ENCODE measurements at places on chromosomes 11 and 22.
A peak's percentile ranks its signal among the peaks of the same experiment; 100 is the strongest.

DNA sequence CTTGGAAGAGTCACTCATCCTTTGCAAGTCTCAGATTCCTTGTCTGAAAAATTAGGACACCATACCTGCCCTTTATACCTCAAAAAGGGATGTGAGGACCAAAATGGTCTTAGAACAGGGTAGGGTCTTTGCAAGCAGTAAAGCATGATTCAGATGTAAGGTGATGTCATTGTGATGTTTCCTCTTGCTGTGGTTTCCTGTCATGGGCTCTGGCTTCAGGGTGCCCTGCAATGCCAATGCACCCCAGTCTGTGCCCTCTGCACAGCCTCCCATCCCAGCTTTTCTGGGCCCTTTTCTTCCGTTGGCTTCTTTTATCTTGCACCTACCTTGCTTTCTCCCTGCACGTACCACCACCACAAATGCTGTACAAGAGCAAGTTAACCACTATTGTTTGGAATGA is 87.8 kb upstream of the NNMT start:
- DNase-seq, result no peak

- no peak for DNase-seq
These were observed 23.0 kb downstream of the MS4A6A start for GRCh38 chr11:60159868-60160267.

DNA sequence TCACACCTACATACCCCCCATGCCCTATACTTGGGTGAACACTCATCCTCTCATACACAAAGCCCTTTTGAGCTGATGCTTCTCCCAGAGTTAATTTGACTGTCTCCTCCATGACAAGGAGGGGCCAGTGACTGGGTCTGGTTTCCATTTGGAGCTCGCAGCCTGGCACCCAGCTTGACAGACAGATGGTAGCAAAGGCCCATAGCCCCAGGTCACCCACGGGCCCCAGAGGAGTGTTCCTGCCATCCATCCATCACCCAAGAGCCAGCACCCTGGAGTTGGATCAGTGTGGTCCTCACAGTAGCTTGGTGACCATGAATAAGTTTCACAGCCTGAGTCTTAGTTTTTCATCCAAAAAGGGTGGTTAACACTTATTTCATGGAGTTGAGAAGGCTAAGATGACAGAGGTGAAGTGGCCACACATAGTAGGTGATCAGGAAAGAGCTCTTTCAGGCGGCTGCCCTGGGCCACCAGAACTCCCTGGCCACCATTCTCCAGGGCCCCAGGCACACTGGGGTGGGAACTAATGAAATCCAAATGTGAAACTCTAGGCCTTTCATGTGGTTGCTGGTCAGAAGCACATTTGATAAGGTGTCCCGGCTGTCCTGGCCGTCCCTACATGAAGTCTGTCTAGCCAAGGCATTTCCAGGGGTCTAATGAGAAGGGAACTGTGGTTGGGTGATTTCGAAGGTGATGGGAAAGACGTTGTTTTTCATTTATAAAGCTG is 42.4 kb downstream of the LIF start:
- DNase-seq, result no peak

DNA sequence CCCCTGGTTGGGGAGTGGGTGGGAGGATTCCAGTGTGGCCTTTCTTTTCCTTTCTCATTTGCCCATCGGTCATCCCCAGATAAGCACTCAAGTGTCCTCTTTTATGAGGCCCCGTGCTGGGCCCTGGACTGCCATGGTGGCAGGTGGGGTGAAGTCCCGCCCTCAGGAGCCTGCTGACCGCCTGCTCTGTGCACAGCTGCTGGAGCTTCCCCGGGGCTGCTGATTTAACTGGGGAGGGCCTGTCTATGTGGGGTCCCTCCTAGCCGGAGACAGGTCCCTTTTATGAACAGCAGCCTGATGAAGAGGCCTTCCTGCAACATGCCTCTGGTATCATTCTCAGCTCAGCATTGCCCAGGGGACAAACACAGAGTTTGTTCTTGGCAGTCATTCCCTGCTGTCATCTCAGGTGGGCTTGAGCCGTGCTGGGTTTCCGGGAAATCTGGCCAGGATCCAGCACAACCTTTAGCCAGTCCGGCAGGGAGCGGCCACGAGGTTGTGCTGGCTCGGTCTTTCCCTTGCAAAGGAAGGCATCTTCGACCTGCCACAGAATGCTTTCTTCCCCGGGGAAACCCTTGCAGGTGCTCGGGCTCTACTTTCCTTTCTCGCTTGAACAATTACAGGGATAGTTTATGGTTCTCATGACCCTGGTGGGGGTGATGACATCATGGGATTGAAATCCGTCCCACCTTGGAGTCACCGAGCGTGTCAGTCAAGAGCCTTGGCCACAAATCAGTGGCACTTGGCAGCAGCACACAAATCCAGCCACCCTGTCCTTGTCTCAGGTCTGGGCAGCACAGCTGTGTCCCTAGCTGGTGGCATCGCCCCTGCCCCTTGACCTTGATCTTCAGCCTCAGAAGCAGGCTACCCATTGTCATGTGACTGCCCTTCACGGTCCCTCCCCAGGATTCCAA is 20.1 kb downstream of the ST14 start:
- DNase-seq, result no peak

GRCh38 chr22:24831687-24832086 is 25.7 kb downstream of the SGSM1 start:
- no peak for DNase-seq

- no peak for DNase-seq
These were observed 25.5 kb downstream of the TMPRSS13 start for GRCh38 chr11:117903505-117904382.

DNA sequence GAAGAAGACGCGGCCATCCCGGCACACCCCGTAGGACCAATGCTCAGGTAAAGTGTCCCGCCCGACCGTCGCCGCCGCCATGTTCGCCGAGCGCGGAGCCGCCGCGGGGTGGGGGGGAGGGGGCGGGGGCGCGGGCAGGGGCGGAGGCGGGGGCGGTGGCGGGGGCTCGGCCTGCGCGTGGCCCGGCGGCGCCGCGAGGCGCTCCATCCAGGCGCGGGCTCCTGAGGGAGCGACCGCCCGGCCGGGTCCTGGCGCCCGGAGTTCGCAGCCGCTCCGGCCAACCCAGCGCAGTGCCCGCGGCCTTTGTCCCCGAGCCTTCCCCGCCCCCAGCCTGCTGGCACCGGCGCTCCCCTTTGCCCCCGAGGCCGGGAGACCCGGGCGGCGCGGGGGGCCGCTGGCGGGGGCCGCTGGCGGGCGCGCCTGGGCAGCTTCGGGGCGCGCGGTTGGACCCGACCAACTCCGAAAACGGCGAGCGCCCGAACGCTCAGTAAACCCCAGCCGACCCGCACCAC is at the start of gene PLEKHA7:
Gene PLEKHA7 (minus strand): TSS at position 94 of the 512 bp plus-strand sequence. CDS start 13 bp downstream, at position 81.
- no peak for DNase-seq

GRCh38 chr22:44724859-44725258 is 22.9 kb downstream of the PRR5 start:
- no peak for DNase-seq

GRCh38 chr11:63556404-63557013 is 6.7 kb downstream of the PLAAT2 start:
- no peak for DNase-seq

GRCh38 chr11:35165423-35166368 is 26.7 kb downstream of the CD44 start:
- DNase-seq, result peak; percentile 96

GRCh38 chr11:118310781-118311485 is 6.4 kb downstream of the CD3E start:
- DNase-seq, result no peak

DNA sequence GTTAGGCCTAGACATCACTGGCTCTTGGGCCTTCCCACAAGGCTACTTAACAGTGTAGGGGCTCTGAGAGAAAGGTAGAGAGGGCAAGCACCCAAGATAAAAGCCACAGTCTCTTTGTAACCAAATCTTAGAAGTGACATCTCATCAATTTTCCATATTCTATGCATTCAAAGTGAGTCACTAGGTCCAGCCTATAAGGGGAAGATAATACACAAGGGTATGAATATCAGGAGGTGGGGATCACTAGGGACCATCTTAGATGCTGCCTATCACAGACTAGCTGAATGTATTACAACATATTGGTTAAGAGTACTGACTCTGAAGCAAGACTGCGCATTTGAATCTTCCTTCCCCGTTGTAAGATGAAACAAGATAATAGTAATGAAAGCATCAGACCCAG is 144.1 kb downstream of the RBFOX2 start:
- no peak for DNase-seq

DNA sequence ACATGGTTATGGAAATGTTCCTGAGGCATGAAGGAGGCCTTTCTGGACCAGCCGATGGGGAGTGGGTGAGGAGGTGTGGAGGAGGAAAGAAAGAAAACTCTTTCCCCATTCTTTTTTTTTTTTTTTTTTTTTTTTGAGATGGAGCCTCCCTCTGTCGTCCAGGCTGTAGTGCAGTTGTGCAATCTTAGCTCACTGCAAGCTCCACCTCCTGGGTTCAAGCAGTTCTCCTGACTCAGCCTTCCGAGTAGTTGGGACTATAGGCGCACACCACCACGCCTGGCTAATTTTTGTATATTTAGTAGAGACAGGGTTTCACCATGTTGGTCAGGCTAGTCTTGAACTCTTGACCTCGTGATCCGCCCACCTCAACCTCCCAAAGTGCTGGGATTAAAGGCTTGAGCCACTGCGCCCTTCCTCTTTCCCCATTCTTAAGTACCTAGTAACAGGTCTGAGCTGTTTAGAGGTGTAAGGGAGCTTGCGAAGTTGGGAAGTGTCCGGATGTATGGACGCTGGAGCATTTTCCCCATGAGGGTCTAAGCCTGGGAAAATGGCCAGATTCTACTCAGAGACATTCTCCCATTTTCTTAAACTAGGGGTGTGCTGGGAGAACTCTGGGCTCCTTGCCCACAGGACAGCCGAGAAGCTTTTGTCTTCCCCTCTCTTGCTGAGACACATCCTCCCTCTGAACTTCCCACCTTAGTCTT is 135.8 kb downstream of the TEAD1 start:
- peak; percentile 65 for DNase-seq

- no peak for DNase-seq
These were observed 2.0 kb downstream of the NHERF4 start for GRCh38 chr11:119187123-119187892.

- no peak for DNase-seq
These were observed 106.0 kb upstream of the ASPHD2 start for GRCh38 chr22:26323013-26323412.

DNA sequence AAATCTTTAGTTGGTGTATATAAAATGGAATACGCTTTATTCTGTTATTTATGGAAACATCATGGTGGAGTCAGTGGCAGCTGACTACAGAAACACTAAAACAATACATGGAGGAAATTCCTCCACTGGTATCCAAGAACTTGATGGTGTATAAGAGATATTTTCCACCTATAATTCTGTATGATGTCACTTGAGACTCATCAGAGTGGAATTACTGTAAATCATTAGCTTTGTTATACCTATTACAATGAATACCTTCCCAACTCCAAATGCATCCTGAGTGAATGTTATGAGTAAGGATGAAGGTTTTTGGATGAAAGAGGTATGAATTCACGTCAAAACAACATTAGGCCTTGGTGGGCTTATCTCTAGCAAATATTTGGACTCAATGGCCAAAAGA is 258.5 kb upstream of the SORL1-AS1 start:
- DNase-seq, result peak; percentile 36

DNA sequence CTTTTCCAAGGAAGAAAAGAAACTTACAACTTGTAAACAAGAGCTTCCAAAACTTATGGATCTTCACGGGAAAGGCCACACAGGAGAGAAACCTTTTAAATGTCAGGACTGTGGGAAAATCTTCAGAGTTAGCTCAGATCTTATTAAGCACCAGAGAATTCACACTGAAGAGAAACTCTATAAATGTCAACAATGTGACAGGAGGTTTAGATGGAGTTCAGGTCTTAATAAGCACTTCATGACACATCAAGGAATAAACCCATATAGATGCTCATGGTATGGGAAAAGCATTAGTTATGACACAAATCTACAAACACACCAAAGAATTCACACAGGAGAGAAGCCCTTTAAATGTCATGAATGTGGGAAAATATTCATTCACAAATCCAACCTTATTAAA is 32.4 kb downstream of the GAB2 start:
- DNase-seq, result no peak

DNA sequence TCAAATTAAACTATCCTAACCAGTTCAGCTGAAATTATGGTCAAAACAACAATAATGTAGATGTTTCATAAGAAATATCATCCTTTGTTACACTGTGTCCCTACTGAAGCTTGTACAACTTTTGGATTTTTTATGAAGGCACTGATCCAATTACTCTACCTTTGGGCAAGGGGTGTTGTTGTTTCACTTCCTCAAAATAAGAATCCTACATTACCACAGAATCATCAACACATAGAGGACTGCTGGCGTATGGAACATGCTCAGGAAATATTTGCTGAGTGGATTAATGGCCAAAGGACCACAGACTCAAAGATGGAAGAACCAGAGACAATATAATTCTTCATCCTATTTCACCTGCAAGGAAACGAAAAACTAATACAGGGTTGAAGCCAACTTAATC is 907.5 kb upstream of the CCDC90B start:
- no peak for DNase-seq

GRCh38 chr22:39456522-39457197 is at the start of gene MGAT3:
Gene MGAT3, plus strand, starts transcription at chr22:39457012. Its CDS starts 30,336 bp downstream, at chr22:39487348.
- DNase-seq, result no peak

DNA sequence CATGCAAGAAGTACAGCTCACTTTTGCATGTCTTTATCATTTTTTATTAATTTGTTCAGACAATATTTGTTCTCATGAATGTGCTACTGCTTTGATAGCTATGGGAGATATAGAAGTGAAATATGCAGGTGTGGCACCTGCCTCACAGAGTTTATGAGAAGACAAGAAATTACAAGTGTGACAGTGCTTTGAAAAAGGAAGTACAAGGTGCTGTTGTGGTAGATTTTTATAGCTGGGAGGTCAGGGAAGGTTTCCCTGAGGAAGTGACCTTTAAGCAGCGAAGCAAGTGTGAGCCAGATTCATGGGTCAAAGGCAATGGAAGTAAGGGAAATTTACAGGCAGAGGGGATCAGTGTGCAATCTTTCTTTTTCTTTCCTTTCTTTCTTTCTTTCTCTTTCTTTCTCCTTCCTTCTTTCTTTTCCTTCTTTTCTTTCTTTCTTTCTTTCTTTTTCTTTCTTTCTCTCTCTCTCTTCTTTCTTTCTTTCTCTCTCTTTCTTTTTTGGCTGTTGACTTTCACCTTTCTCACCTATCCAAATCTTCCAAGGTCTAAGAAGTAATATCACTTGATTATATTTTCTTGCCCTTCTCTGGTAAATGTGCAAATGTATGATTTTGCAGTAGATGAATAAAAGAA is 6.4 kb upstream of the BMAL1 start:
- no peak for DNase-seq

GRCh38 chr11:58863697-58864096 is 19.2 kb upstream of the GLYATL2 start:
- DNase-seq, result no peak

GRCh38 chr11:63552921-63553320 is 10.3 kb downstream of the PLAAT2 start:
- DNase-seq, result no peak

DNA sequence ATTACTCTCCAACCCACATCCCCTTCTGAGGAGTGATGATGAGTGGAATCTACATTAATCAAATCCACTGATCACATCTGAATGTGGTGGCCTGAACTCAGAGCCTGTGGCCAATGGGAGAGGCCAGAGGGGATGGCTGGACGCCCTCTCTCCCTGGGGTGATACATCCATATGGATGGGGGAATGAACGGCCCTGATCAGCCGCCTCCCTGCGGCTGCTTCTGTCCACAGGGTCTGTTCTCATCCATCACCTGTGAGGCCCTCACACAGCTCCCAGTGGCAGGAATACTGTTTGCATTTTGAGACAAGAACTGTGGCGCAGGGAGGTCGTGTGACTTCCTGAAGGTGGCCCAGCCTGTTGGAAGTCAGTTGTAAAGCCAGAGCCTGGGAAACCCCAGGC is 78.3 kb upstream of the SHISAL1 start:
- DNase-seq, result no peak
